T1000 (cell line): ENCODE measurements at places on chromosomes 5 and 9.

- no peak for DNase-seq
Observed at GRCh38 chr9:127634021-127634420, 21.9 kb downstream of the STXBP1 start.

DNA sequence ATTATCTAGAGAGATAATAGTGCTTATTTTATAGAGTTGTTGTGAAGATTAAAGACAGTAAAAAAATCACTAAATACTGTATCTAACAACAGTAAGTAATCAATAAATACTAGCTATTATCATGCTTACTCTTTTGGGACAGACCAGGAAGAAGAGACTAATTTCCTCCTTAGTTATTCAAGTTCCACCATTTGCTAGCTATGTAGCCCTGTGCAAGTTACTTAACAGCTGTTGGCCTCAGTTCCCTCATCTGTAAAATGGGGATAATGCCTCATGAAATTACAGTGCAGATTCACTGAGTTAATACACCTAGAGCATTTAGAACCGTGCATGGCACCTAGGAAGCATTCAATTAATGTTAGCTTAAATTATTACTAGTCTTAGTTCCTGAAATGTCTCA, 2.6 kb downstream of the RBM18 start:
- DNase-seq, result no peak

GRCh38 chr5:27020973-27021372, 17.4 kb downstream of the CDH9 start:
- DNase-seq, result no peak

DNA sequence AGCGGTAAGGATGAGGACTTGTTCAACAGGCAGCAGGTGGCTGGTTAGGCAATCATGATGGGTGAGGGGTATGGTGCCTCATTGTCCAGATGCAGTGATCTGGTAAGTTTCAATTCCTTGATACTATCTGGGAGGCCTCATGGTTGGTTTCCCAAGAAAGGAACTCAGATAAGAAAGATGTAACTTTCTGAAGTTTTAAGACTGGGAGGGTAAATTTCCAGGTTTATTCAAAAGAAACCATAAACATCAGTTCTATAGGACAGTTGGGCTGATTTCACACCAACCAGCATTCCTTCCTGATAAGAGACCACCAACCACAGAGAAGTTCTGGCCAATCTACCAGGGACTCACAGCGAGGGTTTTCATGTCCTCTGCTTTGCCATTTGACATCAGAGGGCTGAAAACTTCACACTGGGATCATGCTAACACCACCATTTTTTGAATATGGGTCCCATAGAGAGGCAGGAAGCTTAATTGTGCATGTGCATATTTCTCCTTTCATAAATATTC, 773 bp upstream of the AGGF1 start:
- DNase-seq, result no peak

DNA sequence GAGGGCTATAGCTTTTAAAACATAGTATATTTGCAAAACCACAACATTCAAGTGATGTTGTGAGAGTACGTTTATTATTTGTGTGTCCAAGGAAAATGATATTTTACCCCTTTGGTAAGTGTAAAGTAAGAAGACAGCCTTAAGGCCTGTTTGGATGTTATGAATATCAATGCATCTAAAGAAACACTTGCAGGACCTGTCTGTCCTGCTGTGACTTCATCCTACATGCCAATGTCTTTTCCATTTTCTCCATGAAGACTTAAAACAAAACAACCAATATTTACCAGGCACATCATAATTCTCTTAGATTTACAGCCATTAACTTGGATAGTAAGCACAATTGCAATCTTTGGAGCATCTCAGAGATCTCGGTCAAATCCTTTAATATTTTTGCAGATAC, 29.0 kb downstream of the PRLR start:
- DNase-seq, result no peak

DNA sequence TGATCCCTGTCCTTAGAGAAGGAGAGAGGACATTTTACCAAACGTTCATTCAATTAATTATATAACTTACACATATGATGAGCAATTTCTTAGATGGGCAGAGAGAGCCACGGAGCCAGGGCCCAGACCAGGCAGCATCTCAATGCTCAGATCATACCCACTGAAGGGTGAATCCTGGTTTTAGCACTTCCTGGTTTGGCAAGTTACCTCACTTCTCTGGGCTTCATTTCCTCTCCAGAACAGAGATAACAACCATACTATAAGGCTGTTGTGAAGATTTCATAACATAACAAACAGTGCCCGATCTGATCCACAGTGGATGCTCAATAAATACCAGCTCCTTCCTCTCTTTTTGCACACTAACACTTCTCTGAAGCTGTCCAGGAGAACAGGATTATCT, 271.1 kb downstream of the DENND1A start:
- DNase-seq, result no peak

DNA sequence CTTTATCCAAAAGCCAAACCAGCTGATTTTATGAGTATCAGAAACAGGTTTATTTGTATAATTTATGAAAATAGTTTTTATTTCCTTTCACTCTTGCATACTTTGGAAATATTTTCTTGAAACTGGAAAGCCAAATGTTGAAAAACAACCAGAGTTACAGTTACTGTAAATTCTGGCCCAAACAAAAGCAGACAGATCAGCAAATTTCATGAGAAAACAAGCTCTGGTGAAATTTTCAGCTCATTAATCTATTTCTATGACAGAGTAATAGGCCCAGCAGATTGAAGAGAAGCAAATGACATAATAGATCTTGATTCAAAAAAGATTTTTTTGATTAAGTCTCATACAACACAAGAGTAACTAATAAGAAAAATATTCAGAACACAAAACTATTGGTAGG, 182.7 kb downstream of the ENC1 start:
- DNase-seq, result no peak

DNA sequence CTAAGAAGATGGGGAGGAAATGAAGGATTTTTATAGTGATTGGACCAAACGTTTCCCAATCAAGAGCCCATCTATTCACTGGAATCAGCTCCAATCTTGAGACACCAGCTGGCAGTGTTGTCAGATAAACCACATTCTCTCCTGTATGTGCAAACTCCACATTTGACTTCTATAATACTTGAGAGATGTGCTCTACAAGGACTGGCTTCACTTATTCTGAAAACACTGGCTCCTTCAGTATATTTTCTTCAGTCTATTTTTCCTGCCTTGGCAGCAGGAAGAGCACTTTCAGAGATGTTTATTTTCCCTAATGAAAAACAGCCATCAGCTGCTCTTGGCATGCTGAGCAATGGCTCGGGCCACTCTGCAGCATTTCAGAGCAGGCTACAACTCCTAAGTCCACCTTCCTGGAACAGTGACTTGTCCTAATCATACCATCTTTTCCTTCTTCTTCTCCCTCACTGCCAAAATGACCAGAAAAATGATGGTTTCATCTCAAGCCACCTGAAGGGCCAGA, 96.9 kb upstream of the FSTL4 start:
- no peak for DNase-seq

DNA sequence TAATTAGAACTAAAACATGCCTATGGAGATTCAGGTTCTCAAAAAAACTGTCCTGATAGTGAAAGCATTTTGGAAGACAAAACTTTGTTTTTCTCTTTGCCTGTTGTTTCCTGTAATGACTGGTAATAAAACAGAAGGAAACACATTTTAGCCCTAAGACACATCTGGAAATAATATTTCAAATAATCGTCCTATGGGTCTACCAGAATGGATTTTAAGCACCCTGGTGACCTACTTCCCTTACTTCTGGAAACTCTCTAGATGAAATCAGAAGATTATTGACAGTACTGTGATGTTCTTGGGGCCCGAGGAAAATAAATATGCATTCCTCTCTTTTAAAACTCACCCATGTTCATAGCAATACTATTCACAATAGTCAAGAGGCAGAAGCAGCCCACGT, 110.1 kb upstream of the TLE4 start:
- DNase-seq, result no peak

DNA sequence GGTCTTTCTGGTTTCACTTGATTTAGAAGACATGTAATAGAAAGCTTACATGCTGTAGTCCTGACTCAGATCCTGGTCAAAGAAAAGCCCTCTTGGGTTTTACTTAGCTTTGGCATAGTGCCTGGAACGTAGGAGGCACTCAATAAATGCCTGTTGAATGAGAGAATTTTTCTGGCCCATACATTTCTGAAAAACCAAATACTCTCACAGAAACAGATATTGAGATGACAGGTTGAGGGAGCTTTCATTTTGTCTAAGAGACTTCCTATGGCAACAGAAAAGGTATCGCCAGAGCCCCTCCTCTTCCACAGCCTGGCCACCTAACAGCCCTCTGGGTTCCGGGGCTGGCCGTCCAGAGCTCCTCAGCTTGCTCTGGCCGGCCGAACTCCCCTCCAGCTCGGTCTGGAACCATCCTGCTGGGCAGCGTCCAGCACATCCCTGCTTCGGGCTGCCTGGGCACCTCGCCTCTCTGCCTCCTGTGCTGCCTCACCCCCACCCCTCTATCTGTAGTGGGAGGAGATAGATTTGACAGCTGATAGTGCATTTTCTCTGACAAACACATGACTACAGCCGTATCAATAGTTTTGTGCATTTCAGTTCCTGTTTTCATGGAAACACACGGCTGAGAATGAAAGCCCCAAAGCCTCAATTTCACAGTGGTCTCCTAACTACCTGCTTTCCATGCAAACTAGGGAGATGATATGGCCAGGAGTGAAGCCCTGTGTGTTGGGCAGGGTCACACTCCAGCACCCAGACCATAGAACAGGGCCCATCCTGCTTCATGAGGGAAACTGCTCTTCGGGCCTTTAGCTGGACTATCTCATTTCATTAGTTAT, 1.1 kb downstream of the IL4 start:
- peak; percentile 46 for DNase-seq

DNA sequence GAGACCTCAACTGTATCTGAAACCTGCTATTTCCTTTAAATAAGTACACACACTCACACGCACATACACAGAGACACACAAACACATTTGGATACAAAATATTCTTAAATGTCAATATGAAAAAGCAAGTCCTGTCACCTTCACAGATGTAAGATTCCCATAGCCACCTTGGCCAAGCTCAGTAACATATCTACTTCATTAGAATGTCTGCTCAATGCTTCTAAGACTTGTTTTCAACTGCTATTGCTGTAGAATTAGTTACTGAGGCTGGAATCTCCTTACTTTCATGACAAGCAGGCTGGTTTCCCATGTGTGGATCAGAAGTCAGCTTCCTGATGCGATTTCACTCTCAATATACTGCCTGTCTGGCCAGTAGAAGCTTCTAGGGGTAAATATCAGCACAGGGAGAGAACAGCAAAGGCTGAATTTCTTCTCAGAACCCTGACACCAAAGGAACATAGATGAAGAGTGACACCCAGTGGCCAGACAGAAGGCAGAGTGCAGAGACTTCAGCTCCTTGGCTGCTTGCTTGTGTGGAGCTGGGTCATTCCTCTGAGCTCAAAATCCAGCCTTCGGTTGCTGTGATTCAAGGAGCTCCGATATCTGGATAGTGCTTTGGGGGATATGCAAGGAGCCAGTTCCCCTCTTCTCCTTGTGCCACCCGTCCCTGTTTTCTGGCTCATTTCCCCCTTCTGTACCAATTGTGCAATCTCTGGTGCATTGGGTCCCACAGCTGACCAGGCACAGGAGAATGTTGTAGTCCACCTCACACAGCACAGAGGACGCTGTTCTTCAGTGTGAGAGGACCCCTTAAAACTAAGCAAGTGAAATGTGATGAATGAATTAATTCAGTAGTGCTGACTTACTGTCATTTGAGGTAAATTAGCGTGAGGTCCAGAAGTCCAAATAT, 26.6 kb upstream of the ABLIM3 start:
- DNase-seq, result no peak

- DNase-seq, result no peak
Observed at GRCh38 chr5:81253875-81254274, 20.8 kb downstream of the CKMT2 start.

- no peak for DNase-seq
Observed at GRCh38 chr5:79901631-79902030, 89.4 kb downstream of the MTX3 start.

- no peak for DNase-seq
Observed at GRCh38 chr5:62588668-62589067, 10.0 kb downstream of the LRRC70 start.

- DNase-seq, result no peak
Observed at GRCh38 chr5:65730910-65731309, 8.9 kb downstream of the NLN start.

GRCh38 chr9:21684231-21684630, 118.2 kb upstream of the MTAP start:
- no peak for DNase-seq

- no peak for DNase-seq
Observed at GRCh38 chr5:173858021-173858669, 30.0 kb upstream of the CPEB4 start.

GRCh38 chr9:111615928-111616327, 15.2 kb upstream of the DNAJC25 start:
- DNase-seq, result no peak

DNA sequence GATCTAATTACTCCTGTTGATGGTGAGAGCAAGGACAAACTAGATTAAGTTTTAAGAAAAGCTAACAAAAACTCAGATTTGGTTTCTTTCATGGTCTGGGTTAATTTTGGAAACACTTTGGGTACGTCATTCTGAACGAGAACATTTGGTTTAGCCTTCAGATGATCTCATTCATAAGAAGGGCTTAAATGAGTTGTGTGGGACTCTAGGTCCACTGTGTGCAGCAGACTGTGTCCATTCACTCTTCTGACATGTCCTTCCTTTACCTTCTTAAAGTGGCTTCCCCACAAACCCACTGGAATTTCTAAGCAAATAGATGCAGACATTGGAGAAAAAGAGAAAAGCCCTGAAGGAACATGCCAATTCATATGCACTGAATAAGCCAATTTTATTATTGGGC, 96.8 kb downstream of the FBXO4 start:
- DNase-seq, result no peak

DNA sequence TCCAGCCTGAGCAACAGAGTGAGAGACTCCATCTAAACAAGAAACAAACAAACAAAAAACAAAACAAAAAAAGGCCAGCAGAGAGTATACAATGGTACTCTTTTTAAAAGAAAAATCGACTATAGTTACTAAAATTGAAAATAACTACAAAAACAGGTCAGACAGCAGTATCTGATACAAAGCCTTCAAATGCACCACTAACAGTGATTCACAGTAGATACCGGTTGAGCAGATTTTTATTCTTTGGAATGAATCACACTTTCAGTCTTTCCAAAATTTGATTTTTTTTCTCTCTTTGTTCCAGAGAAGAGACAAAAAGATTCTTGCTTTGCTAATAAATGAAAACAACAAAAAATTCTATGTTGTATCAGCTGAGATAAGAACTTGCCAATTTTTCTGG, 36.9 kb downstream of the ROR2 start:
- DNase-seq, result no peak

GRCh38 chr5:151741678-151742423, 16.6 kb downstream of the ATOX1 start:
- no peak for DNase-seq

DNA sequence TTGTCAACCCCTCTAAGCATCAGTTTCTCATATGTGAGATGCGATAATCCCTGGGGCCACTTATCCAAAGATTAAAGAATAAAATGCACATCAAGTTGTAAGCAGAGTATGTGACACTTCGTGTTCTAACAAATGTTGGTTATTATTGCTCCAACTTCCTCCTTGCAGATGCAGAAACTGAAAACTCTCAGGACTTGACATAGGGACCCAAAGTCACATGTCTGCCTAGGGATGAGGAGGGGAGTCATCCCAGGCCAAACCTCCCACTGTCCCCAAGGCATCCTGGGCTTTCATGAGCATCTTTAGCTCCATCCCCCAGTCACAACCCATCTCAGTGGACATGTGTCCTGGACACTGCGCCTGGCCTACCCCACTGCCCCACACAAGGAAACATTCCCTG, 27.5 kb upstream of the SYK start:
- no peak for DNase-seq

GRCh38 chr9:137315581-137316011, 13.5 kb upstream of the NRARP start:
- DNase-seq, result no peak

GRCh38 chr5:79225026-79225425, 10.9 kb upstream of the JMY start:
- no peak for DNase-seq
